A549 treated with CORT108297 at 1 μM for 4 hours (cell line): ENCODE measurements at places on chromosomes 2 and 18. TPM values are rescaled to one million over a fixed set of nuclear protein-coding genes. Genes with fewer than 3 reads are reported as not detected.

The SPIRE1 gene
- total RNA-seq, result 12.9 to 18.1 TPM (median 17.0 TPM) in 5 replicates

The DSG4 gene
- not detected in 5 replicates for total RNA-seq

The DHRS9 gene
- total RNA-seq, result 2.4 to 3.4 TPM (median 2.8 TPM) in 5 replicates

The MARCHF4 gene
- total RNA-seq, result 40.0 to 54.4 TPM (median 45.6 TPM) in 5 replicates

The ZNG1B gene
- total RNA-seq, result 39.2 to 50.0 TPM (median 40.4 TPM) in 5 replicates

The PID1 gene
- 2.9 to 3.8 TPM (median 3.2 TPM) in 5 replicates for total RNA-seq

The MFSD2B gene
- 0.11 to 0.44 TPM (median 0.22 TPM) in 5 replicates for total RNA-seq

The CIDEA gene
- total RNA-seq, result not detected in 5 replicates

The AMER3 gene
- not detected in 5 replicates for total RNA-seq

The FOXI3 gene
- 0.05 TPM in 1 of 5 replicates, not detected in the others for total RNA-seq

The DYNAP gene
- total RNA-seq, result not detected in 5 replicates

The RAX gene
- total RNA-seq, result not detected in 5 replicates

The GFPT1 gene
- total RNA-seq, result 18.9 to 27.8 TPM (median 25.3 TPM) in 5 replicates

The KCNIP3 gene
- 1.1 to 2.4 TPM (median 1.6 TPM) in 5 replicates for total RNA-seq

The SPHKAP gene
- 0.02 TPM in 1 of 5 replicates, not detected in the others for total RNA-seq

The PMAIP1 gene
- 11.1 to 15.0 TPM (median 13.2 TPM) in 5 replicates for total RNA-seq

The MRPL30 gene
- total RNA-seq, result 31.6 to 70.5 TPM (median 32.1 TPM) in 5 replicates

The SYT4 gene
- total RNA-seq, result not detected in 5 replicates

The YIPF4 gene
- total RNA-seq, result 43.5 to 56.9 TPM (median 51.0 TPM) in 5 replicates

The SGPP2 gene
- 0.21 to 0.33 TPM (median 0.27 TPM) in 5 replicates for total RNA-seq

The BOK gene
- 24.8 to 38.6 TPM (median 35.9 TPM) in 5 replicates for total RNA-seq

The SLC14A1 gene
- 0.08 to 0.23 TPM (median 0.15 TPM) in 4 of 5 replicates, not detected in the other for total RNA-seq

The GALR1 gene
- total RNA-seq, result not detected in 5 replicates

The GPBAR1 gene
- 0.08 to 0.17 TPM (median 0.11 TPM) in 5 replicates for total RNA-seq

The B4GALT6 gene
- total RNA-seq, result 5.6 to 7.9 TPM (median 6.8 TPM) in 5 replicates

The SCG2 gene
- total RNA-seq, result 0.88 to 1.2 TPM (median 1.1 TPM) in 5 replicates

The GALNT13 gene
- total RNA-seq, result 8.4 to 10.9 TPM (median 9.5 TPM) in 5 replicates
